ENCODE measurements at places on chromosomes 1 and 21. TPM values are rescaled to one million over a fixed set of nuclear protein-coding genes. Genes with fewer than 3 reads are reported as not detected.

C1QTNF12 gene
- total RNA-seq: 0.38 TPM

CFHR3 gene
- total RNA-seq: not detected

GOLT1A gene
- total RNA-seq: not detected

ADORA3 gene
- total RNA-seq: not detected

SPRR2A gene
- total RNA-seq: not detected

LIN28A gene
- total RNA-seq: not detected

SLC30A10 gene
- total RNA-seq: not detected

BRINP3 gene
- not detected for total RNA-seq

RGS16 gene
- 0.11 TPM for total RNA-seq

PCP4L1 gene
- not detected for total RNA-seq

RSPO1 gene
- total RNA-seq: 0.22 TPM

HES3 gene
- not detected for total RNA-seq

OR2L5 gene
- not detected for total RNA-seq

SUSD4 gene
- 3.9 TPM for total RNA-seq

RGS4 gene
- 27.9 TPM for total RNA-seq

FCMR gene
- not detected for total RNA-seq

OR4F29 gene
- not detected for total RNA-seq

ZMPSTE24 gene
- 79.9 TPM for total RNA-seq

IFNLR1 gene
- total RNA-seq: not detected

ATP1B1 gene
- total RNA-seq: 9.4 TPM

CCDC27 gene
- total RNA-seq: not detected

FAM72D gene
- total RNA-seq: 1.1 TPM
